HFFc6 (cell line): ENCODE measurements at places on chromosomes 5 and 9. TPM values are rescaled to one million over a fixed set of nuclear protein-coding genes. Genes with fewer than 3 reads are reported as not detected.

- peaks cover 78% of the 10 kb centered on the region for H3K4me1 ChIP-seq
- H3K27me3 ChIP-seq = no peaks in the 10 kb centered on the region
- H3K36me3 ChIP-seq = no peaks in the 10 kb centered on the region; the same call in 1 of the 2 replicates
- H3K27ac ChIP-seq = no peak overlapping the region
- no peak overlapping the region for H3K4me3 ChIP-seq
These were observed 48.7 kb downstream of the FBXW11 start for GRCh38 chr5:171957591-171958251.

Gene KLF9
- total RNA-seq = 8.3 to 14.7 TPM (median 12.8 TPM) in 3 replicates

DNA sequence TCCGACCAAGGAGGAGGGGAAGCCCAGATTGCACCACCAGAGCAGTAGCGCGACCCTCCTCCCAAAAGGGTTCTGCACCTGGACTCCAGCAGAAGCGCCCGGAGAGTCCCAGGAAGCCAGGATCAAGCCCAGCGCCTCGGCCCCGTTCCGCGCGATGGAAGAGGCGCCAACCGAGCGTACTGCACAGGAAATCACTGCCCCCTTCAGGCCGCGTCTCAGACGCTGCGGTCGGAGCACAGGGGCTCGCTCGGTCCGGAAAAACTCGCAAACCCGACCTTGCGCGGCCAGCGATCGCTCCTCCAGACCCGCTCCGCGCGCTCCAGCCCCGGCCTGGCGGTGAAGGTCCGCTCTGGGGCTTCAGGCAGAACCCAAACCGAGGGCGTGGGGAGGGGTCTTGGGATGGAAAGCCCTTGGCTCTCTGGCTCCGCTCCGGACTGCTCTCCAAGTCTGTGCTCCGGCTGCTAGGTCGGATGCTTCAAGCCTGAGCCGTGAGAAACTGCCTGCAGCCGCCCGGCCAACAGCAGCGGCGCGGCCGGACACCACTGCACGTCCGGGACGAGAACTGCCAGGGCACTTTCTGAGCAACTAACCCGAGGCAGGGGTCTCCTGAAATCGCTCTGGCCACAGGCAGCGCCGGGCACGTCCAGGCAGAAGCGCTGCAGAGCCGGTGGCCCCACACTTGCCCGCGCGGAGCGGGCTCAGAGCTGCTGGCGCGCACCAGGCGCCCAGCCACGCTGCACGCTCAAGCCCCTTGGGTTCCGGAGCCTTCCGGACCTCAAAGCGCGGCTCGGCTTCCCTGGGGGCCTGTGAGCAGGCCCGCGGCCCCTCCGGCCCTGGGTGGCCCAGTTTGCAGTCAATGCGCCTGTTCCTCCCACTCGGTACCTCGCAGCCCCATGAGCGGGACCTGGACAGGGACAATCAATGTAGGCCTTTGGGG, 1.3 kb downstream of the GABBR2 start:
- H3K27ac ChIP-seq = no peak overlapping the region
- peak overlapping the region; percentile 75 for H3K4me3 ChIP-seq
- H3K27me3 ChIP-seq = peaks cover 23% of the 10 kb centered on the region
- H3K4me1 ChIP-seq = peaks cover 12% of the 10 kb centered on the region
- H3K36me3 ChIP-seq = no peaks in the 10 kb centered on the region

DNA sequence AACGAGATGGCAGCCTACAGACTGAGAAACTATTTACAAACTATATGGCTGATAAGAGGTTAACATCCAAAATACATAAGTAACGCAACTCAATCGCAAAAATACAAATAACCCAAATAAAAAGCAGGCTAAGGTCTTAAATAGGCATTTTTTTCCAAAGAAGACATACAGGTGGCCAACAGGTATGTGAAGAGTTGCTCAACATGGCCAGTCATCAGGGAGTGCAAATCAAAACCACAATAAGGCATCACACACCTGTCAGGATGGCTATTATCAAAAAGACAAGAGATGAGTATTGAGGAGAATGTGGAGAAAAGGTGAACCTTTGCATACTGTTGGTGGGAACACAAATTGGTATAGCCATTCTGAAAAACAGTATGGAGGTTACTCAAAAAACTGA, 73.5 kb downstream of the CAMSAP1 start:
- H3K27ac ChIP-seq = no peak overlapping the region
- H3K4me1 ChIP-seq = no peaks in the 10 kb centered on the region
- H3K27me3 ChIP-seq = no peaks in the 10 kb centered on the region; the same call in 1 of the 2 replicates

- peaks cover 25% of the 10 kb centered on the region for H3K4me1 ChIP-seq
- H3K27ac ChIP-seq = no peak overlapping the region
- no peak overlapping the region for H3K4me3 ChIP-seq
- H3K36me3 ChIP-seq = peaks cover 30% of the 10 kb centered on the region
- DNase-seq = no peak
- no peaks in the 10 kb centered on the region; the same call in 1 of the 2 replicates for H3K27me3 ChIP-seq
These were observed 125.3 kb upstream of the SAP30L start for GRCh38 chr5:154320224-154321089.

DNA sequence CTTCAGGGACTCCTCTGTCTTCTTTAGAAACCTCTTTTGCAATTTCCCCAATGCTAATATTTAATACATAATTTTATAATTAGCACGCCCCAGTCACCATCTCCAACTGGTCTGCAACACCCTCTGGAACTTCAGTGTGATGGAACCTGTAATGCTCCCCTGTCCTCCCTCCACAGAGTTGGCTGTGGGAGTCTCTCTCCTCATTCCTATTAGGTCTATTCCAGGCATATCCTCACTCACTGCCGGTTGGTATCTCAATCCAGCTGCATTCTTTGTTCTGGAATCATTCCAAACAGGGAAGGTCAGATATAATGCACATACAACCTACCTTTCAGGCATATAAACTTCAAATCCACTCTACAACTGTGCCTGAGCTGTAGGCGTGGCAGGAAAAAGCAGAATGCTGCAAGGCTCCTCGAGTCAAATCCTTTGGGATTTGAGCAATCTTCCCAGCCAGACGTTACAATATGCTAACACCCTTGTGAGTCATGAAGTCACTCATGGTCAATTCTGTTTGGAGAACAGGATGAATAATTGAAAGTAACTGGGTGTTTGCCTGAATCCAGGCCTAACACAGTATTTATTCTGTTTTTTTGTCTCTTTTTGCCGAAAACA, 293.8 kb downstream of the CWC27 start:
- H3K27ac ChIP-seq = peak overlapping the region; percentile 86
- peaks cover 2% of the 10 kb centered on the region; the same call in 1 of the 2 replicates for H3K27me3 ChIP-seq
- peak overlapping the region; percentile 59 for H3K4me3 ChIP-seq
- DNase-seq = peak; percentile 73
- H3K4me1 ChIP-seq = peaks cover 43% of the 10 kb centered on the region

DNA sequence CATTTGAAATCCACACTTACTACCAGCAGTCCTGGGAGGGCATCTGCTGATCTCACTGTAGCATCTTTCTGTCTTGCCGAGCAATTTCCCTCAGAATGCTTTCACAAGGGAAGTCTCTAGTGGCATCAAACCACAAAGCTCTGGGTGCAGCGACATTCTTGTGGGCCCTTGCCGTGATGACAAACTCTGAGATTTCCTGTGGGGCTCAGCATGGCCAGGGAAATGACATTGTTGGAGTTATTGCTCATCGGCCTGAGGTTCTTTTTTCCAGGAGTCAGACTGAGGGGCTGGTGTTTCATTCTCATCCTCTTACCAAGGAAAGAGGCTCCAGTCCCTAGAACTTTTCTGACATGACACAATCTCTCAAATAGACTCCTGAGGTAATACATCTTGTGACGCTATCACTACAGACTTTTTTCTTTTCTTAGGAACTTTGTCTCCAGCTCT, 51.4 kb downstream of the PFDN1 start:
- H3K27me3 ChIP-seq = no peaks in the 10 kb centered on the region
- H3K27ac ChIP-seq = peak overlapping the region; percentile 99
- DNase-seq = peak; percentile 98
- H3K4me1 ChIP-seq = peaks cover 12% of the 10 kb centered on the region

Gene NCS1
- total RNA-seq = 103 to 110 TPM (median 105 TPM) in 3 replicates

GRCh38 chr9:7287065-7287464, 512.5 kb downstream of the DMAC1 start:
- H3K4me1 ChIP-seq = no peaks in the 10 kb centered on the region
- H3K27ac ChIP-seq = no peak overlapping the region
- no peak overlapping the region for H3K4me3 ChIP-seq
- no peaks in the 10 kb centered on the region for H3K36me3 ChIP-seq
- peaks cover 2% of the 10 kb centered on the region; the same call in 1 of the 2 replicates for H3K27me3 ChIP-seq

DNA sequence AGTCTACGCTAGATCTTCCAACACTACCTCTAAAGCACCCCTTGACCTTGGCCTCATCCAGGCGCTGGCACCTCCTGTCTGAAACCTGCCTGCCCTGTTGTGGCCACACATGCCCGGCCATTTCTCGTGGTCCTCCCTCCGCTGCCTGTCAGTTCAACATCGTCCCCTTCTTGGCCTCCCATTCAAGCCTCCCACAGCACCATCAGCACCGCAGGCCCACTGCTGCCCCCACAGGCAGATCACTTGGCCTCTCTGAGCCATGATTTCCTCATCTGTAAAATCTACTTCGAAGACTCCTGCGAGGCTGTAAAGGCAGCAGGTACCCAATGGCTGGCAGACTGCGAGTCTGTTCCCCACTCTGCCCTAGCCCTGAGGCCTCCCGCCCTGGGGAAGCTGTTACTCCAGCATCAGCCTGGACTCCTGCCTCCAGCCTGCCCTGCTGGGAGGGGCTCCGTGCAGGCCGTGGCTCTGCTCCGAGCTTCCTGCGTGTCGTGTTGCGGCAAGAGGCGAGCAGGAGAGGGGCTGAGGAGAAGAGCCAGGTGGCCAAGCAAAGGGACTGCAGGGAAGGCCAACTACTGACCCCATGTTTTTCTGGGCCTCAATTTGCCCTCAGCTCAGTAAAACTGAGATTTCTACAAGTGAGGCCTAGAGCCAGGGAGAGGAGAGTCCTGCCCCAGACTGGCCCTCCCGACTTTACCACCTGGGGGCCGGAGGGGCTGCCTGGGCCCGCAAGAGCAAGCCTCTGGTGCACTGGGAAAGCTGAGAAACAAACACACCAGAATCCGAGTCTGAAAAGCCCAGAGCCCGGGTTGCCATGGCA, 70.5 kb upstream of the LRRTM2 start:
- peaks cover 6% of the 10 kb centered on the region for H3K36me3 ChIP-seq
- H3K4me1 ChIP-seq = 0 out of 2 replicates have a peak, but pooled peaks cover 5% of the 10 kb centered on the region
- no peak overlapping the region for H3K4me3 ChIP-seq
- H3K27ac ChIP-seq = no peak overlapping the region

DNA sequence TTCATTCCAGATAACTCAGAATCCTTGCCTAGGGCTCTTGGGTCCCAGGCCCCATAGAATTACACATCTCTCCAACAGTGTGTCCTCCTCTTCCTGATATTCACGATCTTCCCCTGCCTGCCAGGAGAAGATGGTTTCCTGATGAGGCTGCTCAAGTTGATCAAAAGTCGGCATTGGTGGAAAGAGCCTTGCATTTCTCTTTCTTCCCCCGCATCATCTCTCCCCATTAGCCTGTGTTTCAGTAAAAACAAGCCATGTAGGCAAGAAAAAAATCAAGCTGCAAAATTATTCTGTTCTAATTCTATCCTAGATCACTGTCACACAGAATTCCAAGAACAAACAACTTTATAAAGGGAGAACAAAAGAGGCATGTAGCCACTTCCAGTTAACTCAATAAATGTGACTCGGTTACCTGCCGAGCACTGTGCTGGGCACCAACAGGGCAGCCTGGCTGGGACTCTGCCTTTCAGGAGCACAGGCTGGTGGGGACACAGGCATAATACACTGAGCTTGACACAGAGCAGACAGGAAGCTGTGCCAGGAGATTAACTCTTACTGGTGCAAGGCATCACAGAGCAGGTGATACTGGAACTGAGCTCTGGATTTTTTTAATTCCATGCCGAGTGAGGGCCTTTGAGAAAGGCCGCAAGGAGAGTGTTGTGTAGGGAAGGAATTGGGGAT, 25.6 kb downstream of the TMOD1 start:
- no peak overlapping the region for H3K27ac ChIP-seq
- DNase-seq = no peak
- peaks cover 59% of the 10 kb centered on the region for H3K4me1 ChIP-seq
- H3K36me3 ChIP-seq = no peaks in the 10 kb centered on the region
- no peak overlapping the region for H3K4me3 ChIP-seq

DNA sequence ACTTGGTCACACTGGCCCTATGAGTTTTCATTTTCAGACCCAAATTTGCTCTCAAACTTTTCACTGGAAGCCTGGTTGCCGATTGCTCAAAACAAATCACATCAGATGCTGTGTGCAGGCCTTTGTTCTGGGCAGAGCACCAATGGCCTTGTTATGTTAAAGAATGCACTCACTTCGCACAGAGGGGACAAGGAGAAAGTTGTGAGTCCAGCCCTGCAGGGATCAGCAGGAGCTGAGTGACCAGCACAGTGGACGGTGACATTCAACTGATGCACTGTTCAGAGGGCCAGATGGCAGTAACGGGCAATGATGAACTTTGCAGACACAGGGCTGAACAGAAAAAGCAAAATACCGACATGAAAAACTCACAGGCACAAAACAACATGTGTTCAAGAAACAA, 86.1 kb downstream of the BARX1 start:
- no peaks in the 10 kb centered on the region for H3K36me3 ChIP-seq
- H3K4me1 ChIP-seq = no peaks in the 10 kb centered on the region
- no peak overlapping the region for H3K27ac ChIP-seq
- H3K4me3 ChIP-seq = no peak overlapping the region

GRCh38 chr9:80968611-80969010, 720.7 kb downstream of the TLE1 start:
- no peaks in the 10 kb centered on the region for H3K4me1 ChIP-seq
- no peaks in the 10 kb centered on the region for H3K27me3 ChIP-seq
- H3K4me3 ChIP-seq = no peak overlapping the region
- DNase-seq = no peak
- H3K36me3 ChIP-seq = peaks cover 6% of the 10 kb centered on the region; the same call in 1 of the 2 replicates
- H3K27ac ChIP-seq = no peak overlapping the region

Gene HAND1
- total RNA-seq = not detected in 3 replicates

- H3K36me3 ChIP-seq = no peaks in the 10 kb centered on the region
- peaks cover 9% of the 10 kb centered on the region for H3K27me3 ChIP-seq
- H3K4me3 ChIP-seq = no peak overlapping the region
- no peak for DNase-seq
These were observed 56.5 kb downstream of the PDE4D start for GRCh38 chr5:59837071-59837470.

DNA sequence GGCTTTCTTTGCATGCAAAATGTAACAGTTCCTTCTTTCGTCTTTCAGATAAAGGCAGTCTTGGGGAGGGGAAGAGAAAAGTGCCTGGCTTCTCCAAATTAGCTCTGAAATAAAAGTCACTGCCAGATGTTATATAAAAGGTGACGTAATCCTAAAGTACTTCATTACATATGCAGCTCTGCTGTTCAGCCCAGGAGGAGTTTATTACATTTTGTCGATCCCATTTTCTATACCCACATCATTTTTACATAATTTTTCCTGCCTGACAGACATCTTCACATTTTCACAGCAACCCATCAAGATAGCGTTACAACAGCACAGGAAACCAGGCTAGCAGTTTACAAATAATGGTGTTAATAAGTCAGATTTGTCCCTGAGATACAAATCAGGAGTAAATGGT, 86.7 kb upstream of the SLC30A5 start:
- no peak overlapping the region for H3K27ac ChIP-seq
- DNase-seq = no peak
- no peaks in the 10 kb centered on the region for H3K36me3 ChIP-seq
- H3K4me3 ChIP-seq = no peak overlapping the region
- H3K27me3 ChIP-seq = peaks cover 3% of the 10 kb centered on the region
